ENCODE measurements at places on chromosomes 3 and 15. TPM values are rescaled to one million over a fixed set of nuclear protein-coding genes. Genes with fewer than 3 reads are reported as not detected.

DNA sequence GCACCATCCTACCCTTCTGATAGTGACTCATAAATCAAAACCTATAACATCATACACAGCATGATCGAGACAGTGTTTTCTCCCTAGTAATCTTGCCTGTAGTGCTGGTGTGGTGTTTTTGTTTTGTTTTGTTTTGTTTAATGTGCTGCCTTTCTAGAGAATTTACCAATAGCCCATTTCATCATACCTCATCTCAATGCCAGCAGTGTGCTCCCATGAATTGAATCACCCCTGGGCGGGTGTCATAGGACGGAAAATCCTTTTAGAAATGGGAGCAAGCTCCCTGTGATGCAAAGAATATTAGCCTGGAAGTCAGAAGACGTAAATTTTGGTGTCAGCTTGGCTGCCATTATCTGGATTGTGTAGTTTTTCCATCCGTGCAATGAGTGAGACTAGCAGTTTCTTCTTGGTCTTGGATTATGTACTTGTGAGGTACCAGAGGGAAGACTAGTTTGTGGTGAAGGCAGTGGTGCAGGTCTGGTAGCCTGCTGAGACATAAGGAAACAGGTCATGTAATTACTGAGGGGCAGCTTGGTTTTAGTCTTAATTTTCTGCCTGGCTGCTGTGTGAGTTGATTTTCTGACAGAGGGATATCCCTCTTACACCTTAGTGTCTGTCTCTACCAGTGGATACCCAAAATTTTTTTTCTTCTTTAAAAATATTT lies 29.9 kb downstream of the IGSF10 start:
- DNase-seq: no peak

- no peak for DNase-seq
Observed at GRCh38 chr3:65955792-65956477, 82.8 kb downstream of the MAGI1 start.

DNA sequence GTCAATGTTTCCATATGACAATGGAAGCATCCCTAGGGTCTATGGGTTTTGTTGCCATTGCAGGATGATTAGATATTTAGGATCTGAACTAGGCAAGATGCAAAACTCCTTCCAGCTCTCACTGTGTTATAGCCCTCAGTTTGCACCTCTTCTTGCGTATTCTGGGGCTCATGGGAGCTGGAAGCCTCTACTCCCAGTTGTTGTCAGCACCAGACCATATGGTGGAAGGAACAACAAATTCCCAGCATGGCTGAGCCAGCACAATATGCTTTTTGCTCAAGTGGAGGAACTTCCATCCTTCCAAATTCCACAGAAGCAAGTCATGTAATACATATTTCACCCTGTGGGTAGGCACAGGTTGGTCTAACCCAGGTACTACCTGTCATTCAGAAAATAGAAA lies 18.5 kb upstream of the CTXND1 start:
- no peak for DNase-seq

The THRB gene
- 2.3 TPM for polyA plus RNA-seq

GRCh38 chr3:172839679-172840078 lies 89.2 kb downstream of the ECT2 start:
- DNase-seq: peak; percentile 24

DNA sequence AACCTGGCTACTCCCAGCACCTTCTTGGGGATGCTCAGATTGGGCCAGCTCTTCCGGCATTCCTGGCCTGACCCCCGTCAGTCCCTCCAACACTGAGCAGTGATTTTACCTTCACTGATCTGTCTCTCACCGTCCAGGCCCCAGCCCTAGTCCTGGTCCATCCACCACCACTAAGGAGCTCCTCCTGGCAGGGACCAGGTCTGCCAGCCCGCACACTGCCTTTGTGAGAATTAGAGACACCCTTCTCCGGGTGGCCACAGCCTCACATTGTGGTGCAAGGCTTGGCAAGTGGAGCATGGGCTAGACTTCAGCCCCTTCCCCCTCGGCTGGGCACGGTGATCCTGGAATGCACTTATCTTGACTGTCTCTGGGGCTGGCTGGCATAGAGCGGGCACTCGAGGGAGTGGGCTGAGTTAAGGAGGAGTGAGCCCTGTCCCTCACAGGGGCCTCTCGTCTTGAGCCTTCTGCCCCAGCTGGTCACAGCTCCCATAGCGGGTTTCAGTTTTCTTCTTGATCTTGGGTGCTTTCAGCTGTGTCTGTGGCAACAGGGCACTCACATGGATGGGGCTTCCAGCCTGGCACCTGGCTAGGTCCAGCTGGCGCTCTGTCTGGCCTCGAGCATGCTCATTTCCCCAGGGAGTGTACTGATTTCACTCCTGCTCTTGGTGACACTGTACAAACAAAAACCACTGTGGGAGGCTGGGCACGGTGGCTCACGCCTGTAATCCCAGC lies 53.9 kb downstream of the LINGO1 start:
- no peak for DNase-seq

GRCh38 chr15:69562564-69562963 lies 109.9 kb downstream of the RPLP1 start:
- no peak for DNase-seq

GRCh38 chr3:4754180-4755086 lies 224.8 kb upstream of the BHLHE40 start:
- no peak for DNase-seq

The SLC28A1 gene
- polyA plus RNA-seq: 0.02 TPM

The KIF15 gene
- polyA plus RNA-seq: 0.16 TPM

GRCh38 chr15:83843471-83843871 lies 189.5 kb downstream of the ADAMTSL3 start:
- DNase-seq: no peak

The STRA6 gene
- 0.19 TPM for polyA plus RNA-seq

- DNase-seq: no peak
Observed at GRCh38 chr3:61978460-61979419, 394.6 kb downstream of the FEZF2 start.

GRCh38 chr15:100727291-100727851 lies 125.0 kb downstream of the ASB7 start:
- no peak for DNase-seq

DNA sequence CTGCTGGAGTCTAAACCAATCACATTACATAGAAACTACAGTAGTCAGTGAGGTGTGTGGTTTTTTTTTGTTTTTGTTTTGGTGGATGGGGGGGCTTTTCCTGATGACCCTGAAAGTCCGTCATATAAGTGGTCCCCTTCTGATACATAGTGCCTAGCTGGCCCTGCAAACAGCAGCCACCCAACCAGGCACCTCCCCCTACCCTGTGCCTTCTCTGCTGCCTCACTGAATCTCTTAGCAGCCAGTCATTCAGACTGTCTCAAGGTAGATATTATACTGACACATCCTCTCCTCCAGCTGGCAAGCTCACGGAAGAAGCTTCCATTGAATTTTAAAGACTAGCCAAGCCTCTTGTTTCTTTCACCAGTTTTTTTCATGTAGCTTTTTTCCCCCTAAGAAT lies 21.4 kb downstream of the SYN2 start:
- DNase-seq: no peak

The CFAP100 gene
- polyA plus RNA-seq: not detected
